ENCODE measurements at places on chromosomes 2 and 18.

DNA sequence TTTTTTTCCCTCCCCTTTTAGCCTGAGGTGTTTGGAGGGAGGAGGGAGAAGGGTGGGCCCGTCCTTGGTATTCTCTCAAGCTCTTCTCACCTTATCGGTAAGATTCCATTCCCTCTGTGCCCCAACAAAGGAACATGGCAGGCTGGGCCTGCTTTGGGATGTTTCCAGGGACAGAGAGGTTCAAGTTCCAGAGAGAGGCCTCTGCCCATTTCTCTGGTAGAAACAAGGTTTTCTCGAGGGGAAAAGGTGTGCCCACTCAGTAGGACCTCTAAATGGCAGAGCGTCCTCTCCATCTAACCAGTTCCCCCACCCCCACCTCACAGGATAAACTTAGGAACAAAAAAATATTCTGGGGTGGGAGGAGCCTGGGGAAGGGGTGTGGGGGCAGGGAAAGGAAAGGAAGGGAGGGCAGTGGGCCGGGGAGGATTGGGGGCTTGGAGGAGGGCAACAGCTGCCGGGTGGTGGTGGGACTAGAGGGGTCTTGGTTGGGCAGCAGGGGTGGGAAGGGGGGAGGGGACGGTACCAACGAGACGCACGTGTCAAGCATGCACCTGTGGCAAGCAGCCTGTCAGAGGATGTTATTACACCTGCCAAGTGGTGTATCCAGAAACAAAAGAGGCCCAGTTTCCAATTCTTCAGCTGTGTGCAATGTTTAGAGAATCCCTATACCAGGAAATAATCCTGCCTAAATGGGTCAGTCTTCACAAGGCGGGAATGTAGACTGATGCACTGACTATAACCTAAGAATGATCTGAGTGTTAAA, 2.1 kb downstream of the PCBP1 start:
- no peak for DNase-seq

DNA sequence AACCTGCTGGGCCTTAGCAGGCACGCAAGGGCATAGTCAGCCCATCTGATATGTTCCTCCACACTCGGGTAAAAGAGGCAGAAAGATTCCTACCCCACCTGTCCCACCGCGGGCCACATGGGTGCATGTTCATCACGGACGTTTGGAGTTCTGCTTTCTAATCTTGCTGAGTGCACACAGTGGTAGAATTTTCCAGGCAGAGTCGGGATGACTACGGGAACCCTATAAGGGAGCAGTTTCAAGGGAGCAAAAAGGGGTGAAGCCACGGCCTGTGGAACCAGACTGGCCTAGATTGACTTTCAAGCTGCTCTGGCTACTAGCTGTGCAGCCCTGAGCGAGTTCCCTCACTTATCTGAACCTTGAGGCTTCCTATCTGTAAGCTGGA, 36.8 kb downstream of the POU3F3 start:
- DNase-seq = no peak

- no peak for DNase-seq
Measured at GRCh38 chr2:171208657-171209056, 48.0 kb upstream of the TLK1 start.

GRCh38 chr18:63271881-63272299, 47.7 kb downstream of the BCL2 start:
- DNase-seq = no peak

- DNase-seq = no peak
Measured at GRCh38 chr2:175234650-175235049, 53.1 kb upstream of the ATP5MC3 start.

All from RCC 7860 (cell line).